ENCODE measurements at places on chromosomes 2 and 18. TPM values are rescaled to one million over a fixed set of nuclear protein-coding genes. Genes with fewer than 3 reads are reported as not detected.

The NXPH2 gene
- total RNA-seq = not detected

The STON1 gene
- 15.6 TPM for total RNA-seq

The CABYR gene
- total RNA-seq = 4.0 TPM

The TMEM169 gene
- 0.88 TPM for total RNA-seq

The DNER gene
- total RNA-seq = 0.36 TPM

The CIB4 gene
- total RNA-seq = not detected

The GCG gene
- not detected for total RNA-seq

The TNFRSF11A gene
- total RNA-seq = under 0.01 TPM

DNA sequence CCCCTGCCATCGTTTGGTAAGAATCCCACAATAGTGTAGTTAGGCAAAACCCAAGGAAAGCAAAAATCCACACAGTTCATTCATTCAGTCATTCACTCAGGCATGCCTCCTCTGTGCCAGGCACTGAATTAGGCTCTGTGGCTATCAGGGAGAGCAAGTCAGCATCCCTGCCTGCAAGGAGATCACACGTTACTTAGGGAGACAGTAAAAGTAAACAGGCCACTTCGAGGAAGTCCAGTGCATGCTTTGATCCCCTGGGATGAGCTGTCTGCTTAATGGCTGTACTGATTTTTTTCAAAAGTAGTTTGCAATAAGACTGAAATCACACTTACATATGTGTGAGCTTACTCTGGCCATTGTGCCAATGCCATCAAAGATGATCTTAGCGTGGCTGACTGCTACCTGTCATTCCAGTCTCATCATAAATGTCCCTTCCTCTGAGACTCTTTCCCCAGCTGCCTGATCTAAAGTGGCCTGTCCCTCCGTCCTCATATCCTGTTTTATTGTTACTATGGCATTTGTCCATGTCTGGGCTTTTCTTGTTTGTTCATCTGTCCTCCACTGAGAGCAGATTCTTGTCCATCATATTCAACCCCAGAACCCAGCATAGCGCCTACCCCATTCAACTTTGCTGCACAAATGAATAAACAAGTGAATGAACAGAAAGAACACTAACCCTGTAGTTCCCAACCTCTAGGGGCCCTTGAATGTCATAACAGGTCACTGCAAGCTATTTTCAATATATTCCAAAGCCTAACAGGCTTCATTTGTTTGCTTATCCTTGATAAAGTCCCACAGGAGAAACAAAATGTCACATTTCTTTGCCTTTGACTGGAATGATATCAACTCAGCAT lies 84.1 kb downstream of the GALNT14 start:
- no peaks in the 10 kb centered on the region for H3K27me3 ChIP-seq
- no peak overlapping the region for H3K4me3 ChIP-seq
- H3K27ac ChIP-seq = no peak overlapping the region
- DNase-seq = no peak
- no peaks in the 10 kb centered on the region for H3K4me1 ChIP-seq
- no peaks in the 10 kb centered on the region for H3K36me3 ChIP-seq

GRCh38 chr2:218284106-218284811 lies 8.0 kb downstream of the TMBIM1 start:
- H3K36me3 ChIP-seq = peaks cover 22% of the 10 kb centered on the region
- H3K27me3 ChIP-seq = no peaks in the 10 kb centered on the region
- DNase-seq = peak; percentile 96
- H3K4me1 ChIP-seq = peaks cover 67% of the 10 kb centered on the region

DNA sequence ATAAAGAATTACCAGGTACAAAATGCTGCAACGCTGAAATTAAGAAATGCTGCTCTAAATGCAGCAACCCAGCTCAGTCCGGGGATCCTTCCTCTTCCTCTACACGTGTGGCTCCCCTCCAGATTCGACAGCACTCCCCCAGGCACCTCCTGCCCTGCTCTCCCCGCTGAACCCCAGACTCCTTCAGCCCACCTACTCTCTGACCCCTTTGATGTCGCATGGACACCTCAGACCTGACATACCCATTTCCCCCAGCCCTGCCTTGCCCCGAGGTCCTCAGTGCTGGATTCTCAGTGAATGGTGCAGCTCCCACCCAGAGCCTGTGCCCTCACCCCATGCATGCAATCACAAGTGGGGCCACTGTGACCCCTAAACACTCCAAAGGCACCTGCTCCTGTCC lies 4.6 kb upstream of the ADRA2B start:
- H3K27me3 ChIP-seq = peaks cover 64% of the 10 kb centered on the region
- DNase-seq = peak; percentile 83
- no peaks in the 10 kb centered on the region for H3K4me1 ChIP-seq

DNA sequence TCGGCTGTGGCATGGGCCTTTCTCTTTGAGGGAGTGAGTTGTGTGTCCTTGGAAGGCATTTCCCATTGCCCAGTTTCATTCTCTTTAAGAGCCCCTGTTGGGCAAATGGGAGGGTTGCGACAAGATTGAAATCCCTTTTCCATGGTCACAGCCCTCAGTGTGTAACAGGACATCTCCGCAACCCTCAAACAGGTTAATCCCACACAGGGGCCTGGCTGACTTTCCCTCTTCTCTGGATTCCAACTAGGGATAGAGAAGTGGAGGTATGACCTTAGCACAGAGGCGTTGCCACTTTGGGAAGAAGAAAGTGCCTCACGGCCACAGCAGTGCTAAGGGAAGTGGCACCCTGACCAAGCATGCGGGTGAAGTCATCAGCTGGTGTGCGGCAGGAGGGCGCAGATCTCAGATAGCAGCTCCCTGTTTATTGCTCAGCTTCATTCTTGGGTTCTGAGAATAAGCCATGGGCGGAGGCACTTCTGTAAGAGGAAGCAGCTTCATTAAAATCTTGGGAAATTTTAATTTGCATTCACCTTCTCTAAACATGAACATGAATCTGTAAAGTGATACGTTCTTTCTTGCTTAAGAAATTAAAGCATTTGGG lies 256.5 kb downstream of the GBX2 start:
- H3K4me1 ChIP-seq = no peaks in the 10 kb centered on the region
- H3K36me3 ChIP-seq = peaks cover 3% of the 10 kb centered on the region
- H3K4me3 ChIP-seq = no peak overlapping the region
- no peaks in the 10 kb centered on the region for H3K27me3 ChIP-seq
- H3K27ac ChIP-seq = no peak overlapping the region
- DNase-seq = peak; percentile 49

GRCh38 chr18:60292186-60292585 lies 80.4 kb downstream of the MC4R start:
- DNase-seq = no peak
- no peak overlapping the region for H3K27ac ChIP-seq
- H3K27me3 ChIP-seq = no peaks in the 10 kb centered on the region
- no peaks in the 10 kb centered on the region for H3K36me3 ChIP-seq
- no peak overlapping the region for H3K4me3 ChIP-seq

DNA sequence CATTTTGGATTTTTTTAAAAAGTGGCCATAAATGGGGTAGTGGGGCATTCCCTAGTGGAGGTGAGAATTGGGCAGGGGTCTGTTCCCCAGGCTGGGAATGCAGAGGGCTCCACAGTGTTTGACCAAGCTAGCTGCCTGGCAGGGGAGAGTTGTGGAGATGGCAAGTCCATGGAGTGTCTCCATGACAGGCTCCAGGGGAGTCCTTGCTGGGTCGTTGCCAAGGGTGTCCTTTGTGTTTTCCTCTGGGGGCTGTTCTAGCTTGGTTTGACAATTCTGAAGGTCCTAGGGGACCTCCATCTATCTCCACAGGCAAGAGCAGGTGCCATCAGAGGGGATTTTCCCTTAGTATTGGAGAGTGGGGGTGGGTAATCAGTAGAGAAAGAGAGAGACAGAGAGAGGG lies 265.3 kb downstream of the DYSF start:
- H3K36me3 ChIP-seq = no peaks in the 10 kb centered on the region
- peaks cover 49% of the 10 kb centered on the region for H3K4me1 ChIP-seq
- H3K4me3 ChIP-seq = no peak overlapping the region
- DNase-seq = no peak
- peaks cover 11% of the 10 kb centered on the region for H3K27me3 ChIP-seq
- H3K27ac ChIP-seq = no peak overlapping the region

- H3K36me3 ChIP-seq = no peaks in the 10 kb centered on the region
- no peaks in the 10 kb centered on the region for H3K27me3 ChIP-seq
- peaks cover 42% of the 10 kb centered on the region for H3K4me1 ChIP-seq
- peak overlapping the region; percentile 66 for H3K4me3 ChIP-seq
Observed at GRCh38 chr18:3603421-3604234, 153.7 kb downstream of the TGIF1 start.

DNA sequence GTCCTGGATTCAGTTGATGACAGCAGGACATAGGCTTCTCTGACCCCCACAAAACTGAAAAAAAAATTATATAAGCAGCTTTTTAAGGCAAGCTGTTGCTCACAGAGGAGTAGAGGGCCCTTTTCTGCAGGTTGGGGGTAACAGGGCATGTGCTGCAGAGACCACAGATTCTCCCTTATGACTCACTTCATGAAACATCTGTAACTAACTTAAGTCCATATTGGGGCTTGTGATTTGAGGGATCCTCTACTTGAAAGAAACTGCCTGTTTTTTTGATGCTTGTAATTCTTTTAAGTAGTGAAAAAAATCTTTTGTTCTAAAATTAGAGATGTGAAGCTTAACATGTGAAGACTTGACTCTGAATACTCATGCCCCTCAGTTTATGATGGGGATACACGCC lies 33.4 kb downstream of the XRCC5 start:
- H3K36me3 ChIP-seq = peaks cover 85% of the 10 kb centered on the region
- H3K4me3 ChIP-seq = no peak overlapping the region
- H3K4me1 ChIP-seq = peaks cover 7% of the 10 kb centered on the region
- peak; percentile 50 for DNase-seq
- H3K27ac ChIP-seq = peak overlapping the region; percentile 14
- H3K27me3 ChIP-seq = no peaks in the 10 kb centered on the region

DNA sequence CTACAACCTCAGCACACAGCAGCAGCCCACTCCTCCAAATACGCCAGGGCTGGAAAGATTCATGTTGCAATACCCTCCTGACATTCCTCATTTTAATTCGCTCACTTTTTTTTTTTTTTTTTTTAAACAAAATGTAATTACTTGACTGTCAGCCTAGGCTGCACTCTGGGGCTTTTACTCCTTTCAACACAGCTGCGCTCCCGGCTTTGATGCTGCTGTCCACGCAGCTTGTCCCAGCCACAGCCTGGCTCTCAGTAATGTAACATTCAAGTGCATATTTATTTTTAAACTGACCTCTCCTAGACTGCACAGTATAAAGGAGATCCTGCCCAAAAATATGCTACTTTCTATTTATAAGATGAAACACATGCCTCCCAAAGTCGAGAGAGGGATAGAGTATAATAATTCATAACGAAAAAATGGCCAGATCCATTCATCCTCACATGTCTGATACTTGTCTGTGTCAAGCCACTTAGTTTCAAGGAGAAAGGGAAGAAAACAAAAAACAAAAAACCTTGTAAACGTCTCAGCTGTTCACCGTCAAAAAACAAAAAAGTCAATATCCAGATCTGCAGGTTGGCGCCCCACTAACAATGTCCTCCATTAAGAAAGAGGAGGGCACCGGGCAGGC lies 949 bp downstream of the CDC42EP3 start:
- H3K4me3 ChIP-seq = peak overlapping the region; percentile 93
- peaks cover 44% of the 10 kb centered on the region for H3K36me3 ChIP-seq
- peak overlapping the region; percentile 85 for H3K27ac ChIP-seq
- no peaks in the 10 kb centered on the region for H3K27me3 ChIP-seq
- H3K4me1 ChIP-seq = peaks cover 40% of the 10 kb centered on the region

GRCh38 chr2:128214866-128215460 lies 103.7 kb downstream of the HS6ST1 start:
- H3K4me3 ChIP-seq = no peak overlapping the region
- H3K4me1 ChIP-seq = no peaks in the 10 kb centered on the region
- H3K27me3 ChIP-seq = peaks cover under 1% of the 10 kb centered on the region
- H3K27ac ChIP-seq = no peak overlapping the region
- DNase-seq = peak; percentile 51

GRCh38 chr2:231522418-231523180 lies 7.6 kb downstream of the NMUR1 start:
- H3K4me1 ChIP-seq = peaks cover 6% of the 10 kb centered on the region
- H3K27ac ChIP-seq = no peak overlapping the region
- no peaks in the 10 kb centered on the region for H3K27me3 ChIP-seq

GRCh38 chr2:220076734-220077133 lies 449.3 kb downstream of the SLC4A3 start:
- peaks cover 8% of the 10 kb centered on the region for H3K27me3 ChIP-seq
- H3K27ac ChIP-seq = peak overlapping the region; percentile 77
- peak; percentile 68 for DNase-seq
- peaks cover 19% of the 10 kb centered on the region for H3K4me1 ChIP-seq
- peak overlapping the region; percentile 52 for H3K4me3 ChIP-seq

GRCh38 chr2:226885769-226886435 lies 50.0 kb downstream of the RHBDD1 start:
- H3K4me1 ChIP-seq = peaks cover 19% of the 10 kb centered on the region
- H3K4me3 ChIP-seq = no peak overlapping the region
- H3K36me3 ChIP-seq = no peaks in the 10 kb centered on the region

DNA sequence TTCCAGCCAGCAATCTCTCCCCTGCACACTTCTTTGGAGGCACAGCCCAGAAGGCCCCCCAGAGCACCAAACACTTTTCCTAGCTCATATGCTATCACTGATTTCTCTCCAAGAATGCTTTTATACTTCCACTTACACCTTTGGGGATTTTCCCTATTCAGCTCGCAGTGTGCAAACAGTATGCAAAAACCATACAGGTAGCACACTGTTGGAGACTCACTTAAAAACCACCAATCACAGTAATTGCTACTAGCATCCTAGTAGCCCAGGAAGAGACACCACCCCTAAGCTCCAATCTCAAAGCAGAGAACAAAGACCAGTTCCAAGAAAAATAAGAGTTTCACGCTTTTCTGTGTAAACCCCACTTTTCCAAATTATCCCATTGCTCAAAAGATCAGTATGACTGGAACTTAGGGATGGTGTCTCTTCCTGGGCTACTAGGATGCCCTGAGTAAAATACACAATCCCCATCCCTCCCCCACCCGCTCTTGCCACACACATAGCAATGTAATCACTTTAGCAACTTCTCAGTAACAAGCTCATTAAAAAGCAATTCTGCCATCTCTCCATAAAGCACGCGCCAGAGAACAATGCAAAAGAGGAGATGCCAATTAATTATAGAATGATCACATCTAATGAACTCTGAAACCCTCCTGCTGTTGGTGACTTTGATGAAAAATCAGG lies 43.0 kb downstream of the KLF7 start:
- H3K27me3 ChIP-seq = no peaks in the 10 kb centered on the region
- H3K4me1 ChIP-seq = peaks cover 29% of the 10 kb centered on the region
- no peak overlapping the region for H3K4me3 ChIP-seq
- peaks cover 28% of the 10 kb centered on the region for H3K36me3 ChIP-seq
- DNase-seq = peak; percentile 68

DNA sequence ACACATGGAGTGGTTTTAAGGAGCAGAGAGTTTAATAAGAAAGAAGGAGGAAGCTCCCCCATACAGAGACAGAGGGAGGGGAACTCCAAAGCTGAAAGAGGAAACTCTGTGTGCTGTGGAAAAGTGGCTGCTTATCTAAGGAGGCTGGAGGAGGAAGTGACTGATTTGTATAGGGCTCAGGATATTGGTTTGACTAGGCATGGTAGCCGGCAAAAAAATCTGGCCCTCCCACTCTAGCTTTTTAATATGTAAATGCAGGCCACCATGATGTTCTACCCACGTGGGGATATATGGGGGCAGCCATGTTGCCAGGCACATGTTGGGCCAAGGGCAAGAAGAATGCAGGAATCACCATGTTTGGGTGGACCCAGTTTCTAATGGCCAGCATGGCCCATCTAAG lies 64.3 kb downstream of the HNMT start:
- no peak overlapping the region for H3K27ac ChIP-seq
- peaks cover 24% of the 10 kb centered on the region for H3K4me1 ChIP-seq
- DNase-seq = no peak
- H3K36me3 ChIP-seq = no peaks in the 10 kb centered on the region

All from osteoblast (primary cell).